Posterior vena cava (tissue), 2 donors: ENCODE measurements at places on chromosomes 6 and 20. TPM values are rescaled to one million over a fixed set of nuclear protein-coding genes. Genes with fewer than 3 reads are reported as not detected.

Gene PAK5
- not detected for total RNA-seq

Gene MROH8
- 3.6 TPM for total RNA-seq

DNA sequence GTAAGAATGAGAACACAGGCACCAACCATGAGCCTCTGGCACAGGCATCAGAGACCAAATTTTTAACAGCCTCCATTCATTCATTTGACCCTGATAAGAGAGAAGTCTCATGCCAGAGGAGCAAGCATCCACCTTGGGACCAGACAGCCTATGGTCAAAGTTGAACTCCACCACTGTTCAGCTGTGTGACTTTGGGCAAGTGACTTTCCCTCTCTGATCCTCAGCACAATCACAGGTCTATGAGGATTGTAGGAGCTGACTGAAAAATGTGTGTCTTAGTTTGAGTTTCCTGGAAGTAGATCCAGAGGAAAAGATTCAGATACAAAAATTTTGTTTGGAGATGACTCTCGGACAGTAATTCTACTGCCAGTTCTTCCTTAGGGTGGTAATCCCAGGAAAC lies 645.1 kb upstream of the DEFB115 start:
- DNase-seq: no peak

DNA sequence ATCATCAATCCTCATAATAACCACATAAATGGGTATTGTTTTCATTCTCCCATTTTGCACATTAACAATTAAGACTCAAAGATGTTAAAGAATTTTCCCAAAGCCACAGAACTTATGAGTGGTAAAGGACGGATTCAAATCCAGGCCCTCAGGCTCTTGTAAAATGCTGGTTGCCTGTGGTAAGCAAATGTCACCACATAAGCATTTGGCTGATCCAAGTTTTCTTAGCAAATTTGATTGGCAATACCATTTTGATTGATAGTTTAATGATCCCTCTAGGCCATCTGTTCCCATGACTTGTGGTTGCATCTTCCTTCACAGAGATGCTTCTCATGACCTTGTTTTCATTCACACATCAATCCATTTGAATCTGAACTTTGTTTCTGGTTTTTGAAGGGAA lies 252.0 kb upstream of the RIN2 start:
- DNase-seq: no peak

GRCh38 chr6:2232445-2232844 lies 13.0 kb downstream of the GMDS start:
- no peak for DNase-seq

GRCh38 chr6:75084018-75084417 lies 121.8 kb downstream of the COL12A1 start:
- no peak for DNase-seq

DNA sequence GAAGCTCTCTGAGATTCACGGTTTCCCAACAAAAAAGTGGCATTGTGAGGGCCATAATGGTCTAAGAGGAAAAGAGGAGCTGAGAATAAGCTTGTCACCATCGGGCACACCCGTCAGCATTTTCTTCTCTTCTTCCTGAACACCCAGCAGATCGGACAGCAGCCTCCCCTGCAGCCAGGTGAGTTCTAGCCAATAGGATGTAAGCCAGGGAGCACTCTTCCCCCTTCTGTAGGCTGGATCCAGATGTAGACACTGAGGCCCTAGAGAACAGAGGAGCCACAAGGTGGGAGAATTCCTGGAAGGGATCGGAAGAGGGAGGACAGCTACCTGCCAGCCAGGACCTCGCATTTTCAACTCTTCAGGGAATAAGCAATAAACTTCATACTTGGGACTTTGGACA lies 228.0 kb downstream of the SYNDIG1 start:
- no peak for DNase-seq

DNA sequence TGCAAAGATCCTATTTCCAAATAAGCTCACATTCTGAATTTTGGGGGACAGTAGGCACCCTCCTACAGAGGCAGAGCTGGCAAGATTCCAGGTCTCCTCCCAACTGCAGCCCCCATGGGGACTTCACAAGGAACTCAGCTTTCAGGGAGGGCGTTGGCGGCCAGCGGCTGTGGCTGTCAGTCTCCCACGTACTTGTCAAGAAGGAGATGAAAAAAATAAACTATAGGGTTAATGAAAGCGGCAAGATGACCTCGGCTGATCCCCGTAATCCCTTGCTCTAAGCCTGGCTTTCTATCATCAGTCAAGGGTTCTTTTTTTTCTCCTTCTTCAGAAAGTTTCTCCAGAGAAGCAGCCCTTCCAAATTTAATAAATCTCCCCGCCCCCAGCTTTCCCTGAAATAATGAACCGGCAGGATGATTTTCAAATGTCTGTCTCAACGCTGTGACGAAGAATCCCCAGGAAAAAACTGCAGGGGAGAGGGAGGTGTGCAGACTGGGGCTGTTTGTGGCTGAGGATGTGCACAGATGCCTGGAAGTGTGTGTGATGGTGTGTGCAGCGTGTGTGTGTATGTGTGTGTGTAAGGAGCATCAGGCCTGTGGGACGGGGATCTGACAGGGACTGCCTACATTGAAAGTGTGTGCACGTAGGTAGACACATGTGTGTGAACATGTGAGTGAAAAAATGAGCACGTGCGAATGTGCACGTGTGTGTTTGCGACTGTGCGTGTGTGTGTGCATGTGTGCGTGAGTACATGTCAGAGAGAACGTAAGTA lies 78.7 kb downstream of the SLC2A10 start:
- no peak for DNase-seq

Gene PREX1
- total RNA-seq: 22.0 TPM

DNA sequence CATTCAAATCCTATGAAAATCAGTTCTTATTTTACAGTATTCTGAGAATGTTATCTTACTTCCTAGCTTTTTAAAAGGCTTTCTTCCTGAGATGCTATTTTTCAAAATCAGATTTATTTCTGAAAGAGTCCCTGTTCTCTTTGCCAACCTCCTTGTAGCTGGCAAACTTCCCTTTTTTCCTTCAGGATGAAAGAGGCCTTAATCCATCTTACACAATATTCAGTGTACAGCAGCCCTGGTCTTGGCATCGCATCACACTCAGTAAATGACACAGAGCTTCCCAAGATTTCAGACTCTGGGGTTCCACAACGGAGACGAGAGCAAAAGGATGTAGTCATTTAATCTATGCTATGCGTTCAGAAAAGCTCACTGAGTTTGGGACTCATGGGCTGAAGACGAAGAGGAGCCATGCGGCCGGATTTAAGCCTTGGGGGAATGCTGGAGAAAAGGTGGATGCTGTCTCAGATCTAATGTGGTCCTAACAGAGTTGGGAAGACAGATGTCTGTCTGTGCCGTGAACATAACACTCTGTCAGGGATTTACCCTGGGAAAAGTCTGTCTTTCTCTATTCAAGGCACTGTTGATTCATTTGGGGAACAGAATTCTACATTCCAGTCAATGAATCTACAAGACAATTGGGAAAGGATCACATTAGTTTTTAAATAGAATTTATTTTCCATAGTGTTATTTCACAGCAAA lies 616.4 kb upstream of the AGPAT4 start:
- no peak for DNase-seq

GRCh38 chr6:138089325-138089724 lies 17.9 kb downstream of the PERP start:
- DNase-seq: no peak

Gene NRN1
- total RNA-seq: 15.9 TPM

DNA sequence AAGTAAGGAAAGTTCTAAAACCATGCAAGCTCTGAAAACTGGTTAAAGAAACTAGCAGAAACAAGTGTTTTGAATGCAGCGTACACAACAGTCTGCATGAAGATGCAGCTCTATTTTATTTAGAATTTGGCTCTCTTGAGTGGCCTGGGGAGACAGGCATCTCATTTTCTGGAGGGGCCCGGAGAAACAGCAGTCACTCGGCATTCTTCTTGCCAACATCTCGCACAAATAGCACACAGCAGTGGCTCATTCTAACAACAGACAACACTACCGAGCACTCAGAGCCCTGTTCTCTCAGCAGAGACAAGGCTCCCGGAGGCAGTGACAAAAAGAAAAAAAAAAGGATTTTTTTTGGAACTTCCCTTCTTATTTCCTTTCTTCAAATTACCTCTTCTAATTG lies 108.5 kb upstream of the STMND1 start:
- no peak for DNase-seq

- DNase-seq: no peak
These were observed 12.2 kb upstream of the KCNG1 start for GRCh38 chr20:51034988-51035656.

Gene KCNQ5
- 4.0 TPM for total RNA-seq

DNA sequence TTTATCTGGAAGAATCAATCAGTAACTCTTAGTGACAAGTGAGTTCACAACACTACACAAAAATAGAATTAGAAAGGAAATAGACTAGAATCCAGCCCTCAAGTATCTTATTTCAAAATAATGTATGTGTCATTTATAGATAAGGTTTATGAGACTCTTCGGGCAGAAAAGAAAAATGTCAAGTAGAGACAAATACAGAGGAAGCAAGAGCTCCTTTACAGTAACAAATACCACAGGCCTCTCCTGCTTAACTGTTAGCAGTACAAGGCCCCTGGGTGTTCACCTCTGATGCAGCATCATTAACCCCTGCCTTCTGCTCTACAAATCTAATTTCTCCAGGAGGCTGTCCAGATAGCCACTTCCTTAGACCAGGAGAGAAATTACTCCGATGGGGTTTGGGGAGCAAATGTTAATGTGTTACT lies 76.7 kb downstream of the UBE3D start:
- DNase-seq: no peak

Gene PGC
- total RNA-seq: not detected

- DNase-seq: no peak
These were observed 26.1 kb upstream of the ZC3H12D start for GRCh38 chr6:149510793-149511512.

DNA sequence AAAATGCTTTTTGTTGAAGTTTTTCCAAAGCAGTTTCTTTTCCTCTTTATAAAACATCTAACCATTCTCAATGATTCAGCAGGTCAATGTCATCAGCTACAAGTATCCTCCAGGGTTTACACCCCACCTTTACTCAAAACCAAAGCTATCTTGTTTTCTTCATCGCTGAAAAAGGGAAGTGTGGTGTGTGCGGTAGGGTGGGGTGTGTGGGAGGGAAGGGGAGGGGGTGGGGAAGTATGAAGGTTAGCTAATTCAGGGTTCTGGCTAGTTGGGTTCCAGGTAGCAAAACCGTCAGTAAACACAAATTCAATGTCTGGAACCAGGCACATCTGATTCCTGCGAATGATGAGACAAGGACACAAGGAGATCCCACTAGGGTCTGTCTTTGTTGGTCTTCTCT lies 189.6 kb downstream of the GJA10 start:
- DNase-seq: no peak

DNA sequence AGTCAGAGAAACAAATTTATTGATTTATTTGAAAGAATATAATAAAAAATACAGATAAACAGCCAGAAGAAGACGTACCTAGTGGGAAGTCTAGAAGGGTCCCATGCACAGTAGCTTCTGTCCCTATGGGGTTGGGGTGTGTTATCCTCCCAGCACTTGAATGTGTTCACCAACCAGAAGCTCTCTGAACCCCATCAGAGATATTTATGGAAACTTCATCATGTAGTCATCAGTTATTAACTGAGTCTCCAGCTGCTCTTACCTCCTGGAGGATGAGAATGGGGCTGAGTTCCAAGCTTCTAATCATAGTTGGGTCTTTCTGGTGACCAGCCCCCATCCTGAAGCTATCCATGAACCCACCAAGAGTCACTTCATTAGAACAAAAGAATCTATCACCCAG lies 15.4 kb upstream of the USP45 start:
- no peak for DNase-seq

Gene DUSP15
- total RNA-seq: 1.0 TPM

Gene BCAS1
- total RNA-seq: 0.86 TPM

Gene CD24
- total RNA-seq: 3.0 TPM

Gene CRISP2
- not detected for total RNA-seq

- no peak for DNase-seq
These were observed 190.5 kb downstream of the SLC16A10 start for GRCh38 chr6:111277819-111278218.

DNA sequence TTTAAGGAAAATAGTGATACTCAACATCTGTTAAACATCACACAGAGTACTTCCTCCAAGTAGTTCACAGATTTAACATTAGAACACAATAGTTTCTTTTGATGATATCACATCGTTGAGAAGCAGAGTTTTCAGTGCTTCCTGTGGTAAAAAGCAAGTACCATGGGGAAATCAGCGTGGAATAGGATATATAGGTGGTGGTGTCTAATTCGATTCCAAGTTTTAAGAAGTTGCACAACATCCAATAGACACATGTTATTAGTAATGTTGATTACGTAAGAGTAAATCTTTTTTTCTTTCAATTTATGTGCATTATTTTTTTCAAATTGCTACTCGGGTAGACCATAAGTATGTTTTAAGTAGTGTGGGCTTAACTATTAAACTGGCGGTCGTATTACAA lies 360.7 kb downstream of the NKAIN2 start:
- no peak for DNase-seq

DNA sequence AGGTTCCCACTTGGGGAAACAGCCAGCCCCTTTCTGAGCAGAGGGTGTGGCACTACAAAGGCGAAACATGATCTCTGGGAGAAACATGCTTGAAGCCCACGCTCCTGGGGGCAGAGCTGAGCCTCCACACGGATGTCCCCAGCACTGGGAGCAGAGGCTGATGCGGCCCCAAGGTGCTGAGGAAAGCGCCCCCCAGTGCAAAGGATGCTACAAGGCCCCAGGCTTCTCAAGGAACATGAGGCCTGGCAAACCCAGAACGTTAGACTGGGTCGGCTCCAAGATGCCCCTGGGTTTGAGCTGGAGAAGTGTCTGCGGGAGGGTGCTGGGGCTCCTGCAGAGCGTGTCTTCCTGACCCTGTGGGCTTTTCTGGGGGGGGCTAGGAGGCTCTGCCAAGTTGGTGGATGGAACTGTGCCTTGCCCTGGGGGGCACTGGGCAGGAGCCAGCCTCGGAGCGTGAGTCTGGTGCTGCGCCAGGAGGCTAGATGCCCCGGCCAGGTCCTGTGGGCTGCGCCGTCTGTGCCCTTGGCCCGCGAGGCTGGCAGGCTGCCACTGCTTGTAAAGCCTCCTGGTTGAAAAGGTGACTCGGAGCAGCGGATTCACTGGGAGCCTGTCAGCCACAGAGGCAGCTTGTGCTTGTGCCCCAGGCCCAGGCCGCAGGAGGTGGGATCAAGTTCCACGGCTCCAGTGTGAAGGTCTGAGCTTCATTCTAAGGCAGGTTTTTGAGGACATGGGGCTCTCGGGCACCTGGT lies 8.1 kb downstream of the SYNJ2 start:
- peak; percentile 80 for DNase-seq

- DNase-seq: peak; percentile 88
These were observed 92.4 kb downstream of the NCR2 start for GRCh38 chr6:41427642-41428335.

GRCh38 chr20:63253438-63254231 lies 628 bp downstream of the NKAIN4 start:
- DNase-seq: no peak
